WTC11 (cell line): ENCODE measurements at places on chromosomes 7 and 10. TPM values are rescaled to one million over a fixed set of nuclear protein-coding genes. Genes with fewer than 3 reads are reported as not detected.

DNA sequence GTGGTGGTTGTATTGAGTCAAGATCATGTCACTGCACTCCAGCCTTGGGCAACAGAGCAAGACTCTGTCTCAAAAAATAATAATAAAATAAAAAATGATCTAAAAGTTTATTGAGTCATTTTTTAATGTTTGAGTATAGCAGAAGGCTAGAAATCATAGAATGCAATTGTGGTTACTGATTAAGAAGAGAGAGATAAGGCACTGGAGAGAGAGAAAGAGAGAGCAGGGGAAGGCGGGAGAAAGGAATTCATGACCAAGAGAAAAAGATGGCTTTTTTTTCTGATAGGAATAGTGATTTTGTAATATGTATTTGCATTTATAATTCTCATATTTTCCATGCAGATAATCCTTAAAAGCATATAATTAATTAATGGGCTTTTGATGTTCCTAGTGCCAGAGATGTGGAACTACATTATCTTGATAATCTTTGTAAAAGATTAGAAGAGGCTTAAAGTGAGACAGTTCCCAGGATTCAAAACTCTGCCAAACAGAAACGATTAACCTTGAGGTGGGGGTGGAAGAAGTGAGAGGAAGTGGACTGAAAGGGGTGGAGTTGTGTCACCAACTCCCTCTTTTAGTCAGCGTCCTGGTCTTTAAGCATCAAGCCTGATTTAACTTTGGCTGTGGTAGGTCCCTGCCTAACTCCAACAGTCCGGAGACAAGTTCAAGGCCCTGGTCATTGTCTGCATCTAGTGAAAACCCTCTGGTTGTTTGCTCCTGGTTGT, 76.2 kb downstream of the CHN2 start:
- H3K4me1 ChIP-seq = peaks cover 37% of the 10 kb centered on the region
- no peaks in the 10 kb centered on the region for H3K36me3 ChIP-seq
- DNase-seq = no peak
- H3K27me3 ChIP-seq = no peaks in the 10 kb centered on the region

- H3K27ac ChIP-seq = peak overlapping the region; percentile 98
- peaks cover 29% of the 10 kb centered on the region for H3K4me1 ChIP-seq
- no peaks in the 10 kb centered on the region for H3K36me3 ChIP-seq
- DNase-seq = peak; percentile 56
- H3K4me3 ChIP-seq = peak overlapping the region; percentile 80
- H3K27me3 ChIP-seq = peaks cover 18% of the 10 kb centered on the region
Observed at GRCh38 chr7:151520419-151521261, 945 bp upstream of the RHEB start.

GRCh38 chr10:62805231-62806099, 945 bp downstream of the ADO start:
- H3K4me1 ChIP-seq = peaks cover 44% of the 10 kb centered on the region
- H3K27ac ChIP-seq = peak overlapping the region; percentile 92
- no peaks in the 10 kb centered on the region for H3K27me3 ChIP-seq

DNA sequence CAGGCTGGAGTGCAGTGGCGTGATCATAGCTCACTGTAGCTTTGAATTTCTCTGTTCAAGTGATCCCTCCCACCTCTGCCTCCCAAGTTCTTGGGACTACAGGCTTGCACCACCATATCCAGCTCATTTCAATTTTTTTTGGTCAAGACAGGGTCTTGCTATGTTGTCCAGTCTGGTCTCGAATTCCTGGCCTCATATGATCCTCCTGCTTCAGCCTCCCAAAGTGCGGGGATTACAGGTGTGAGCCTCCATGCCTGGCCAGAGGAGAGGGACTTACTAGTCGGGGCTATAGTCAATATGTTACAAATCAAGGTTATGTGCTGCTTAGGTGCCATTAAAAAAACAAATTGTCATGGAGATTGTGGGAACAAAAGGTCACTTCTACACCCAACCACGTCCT, 105.3 kb upstream of the GALNT17 start:
- no peak overlapping the region for H3K4me3 ChIP-seq
- H3K27ac ChIP-seq = no peak overlapping the region
- no peaks in the 10 kb centered on the region for H3K4me1 ChIP-seq
- no peaks in the 10 kb centered on the region for H3K36me3 ChIP-seq
- DNase-seq = no peak
- no peaks in the 10 kb centered on the region for H3K27me3 ChIP-seq

DNA sequence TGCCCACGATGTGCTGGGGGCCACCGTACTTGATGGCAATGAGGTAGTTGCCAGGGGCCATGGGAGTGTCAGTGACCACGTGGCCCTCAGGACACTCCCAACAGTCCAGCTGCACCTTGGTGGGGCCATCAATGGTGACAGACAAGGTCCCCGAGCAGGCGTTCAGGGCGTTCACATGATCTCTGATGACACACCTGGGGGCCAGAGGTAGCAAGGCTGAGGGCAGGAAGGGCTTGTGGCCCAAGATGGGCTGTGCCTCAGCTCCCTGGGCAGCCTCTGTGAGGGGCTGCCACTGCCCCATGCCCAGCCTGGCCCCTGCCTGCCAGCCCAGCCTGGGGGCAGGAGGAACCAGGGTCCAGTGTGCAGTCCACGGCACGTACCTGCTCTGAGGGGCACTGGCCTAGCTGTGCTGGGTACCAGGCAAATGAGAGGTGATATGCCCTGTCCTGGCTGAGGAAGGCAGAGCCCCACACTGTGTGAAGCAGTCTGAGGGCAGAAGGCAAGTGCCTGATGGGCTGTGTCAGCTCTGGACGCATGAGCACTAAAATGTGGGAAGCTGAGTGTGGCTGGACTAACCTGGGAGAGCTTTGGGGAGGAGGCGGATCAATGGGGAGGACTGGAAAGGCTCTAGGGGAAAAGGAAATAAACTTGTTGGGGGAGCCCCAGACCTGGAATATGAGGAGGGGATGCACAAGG, 3.5 kb upstream of the KCP start:
- DNase-seq = no peak
- no peaks in the 10 kb centered on the region for H3K36me3 ChIP-seq
- H3K27me3 ChIP-seq = peaks cover 84% of the 10 kb centered on the region
- H3K4me1 ChIP-seq = peaks cover 30% of the 10 kb centered on the region

GRCh38 chr7:73742753-73743641, 4.4 kb upstream of the ABHD11 start:
- H3K4me3 ChIP-seq = peak overlapping the region; percentile 60
- peaks cover 32% of the 10 kb centered on the region for H3K27me3 ChIP-seq
- H3K4me1 ChIP-seq = peaks cover 38% of the 10 kb centered on the region
- DNase-seq = peak; percentile 99

GRCh38 chr10:75068523-75068922, 42.9 kb upstream of the SAMD8 start:
- H3K27me3 ChIP-seq = no peaks in the 10 kb centered on the region; the same call in none of the 2 replicates
- H3K4me1 ChIP-seq = peaks cover 2% of the 10 kb centered on the region; the same call in 1 of the 2 replicates
- H3K36me3 ChIP-seq = no peaks in the 10 kb centered on the region

STRA8 gene
- not detected in 3 replicates for total RNA-seq

NACAD gene
- 5.5 to 6.0 TPM (median 5.7 TPM) in 3 replicates for total RNA-seq
